CD4-positive, alpha-beta T cell treated with Interleukin-21 for 1 hour (primary cell): ENCODE measurements at places on chromosomes 4 and X.

DNA sequence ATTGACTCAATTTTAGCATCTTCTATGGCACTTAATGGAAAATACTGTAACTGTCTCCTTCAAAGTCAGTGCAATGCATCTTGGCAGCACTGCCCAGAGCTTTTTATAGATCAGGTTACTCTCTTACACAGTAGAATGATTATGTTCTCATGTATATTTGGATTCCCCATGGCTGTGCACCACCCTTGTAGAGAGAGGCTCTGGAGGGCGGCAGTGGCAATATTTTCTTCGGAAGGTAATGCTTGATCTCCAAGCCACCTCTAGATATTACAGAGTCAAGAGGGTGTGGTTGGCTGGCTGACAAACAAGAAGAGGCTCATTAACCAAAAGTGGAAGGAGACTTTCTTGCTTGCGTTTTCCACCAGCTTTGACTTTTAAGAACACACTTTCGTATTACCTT lies 72.8 kb upstream of the ARSJ start:
- DNase-seq = no peak

DNA sequence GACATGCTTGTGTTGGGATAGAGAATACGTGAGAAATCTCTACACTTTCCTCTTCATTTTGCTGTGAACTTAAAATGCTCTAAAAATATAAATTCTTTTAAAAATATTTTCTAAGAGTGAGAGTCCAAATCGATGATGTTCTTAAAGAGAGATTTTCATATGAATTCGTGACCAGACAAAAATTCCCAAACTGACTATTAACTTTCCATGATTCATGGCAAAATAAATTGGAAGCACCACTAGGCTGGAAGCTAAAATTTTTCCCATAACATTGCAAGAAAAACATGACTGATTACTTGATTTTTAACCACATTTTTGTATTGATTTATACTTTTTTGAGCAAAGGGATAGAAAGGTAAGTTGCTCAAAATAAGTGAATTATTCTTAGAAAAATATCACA lies 201.1 kb downstream of the ANTXR2 start:
- DNase-seq = no peak

- peak; percentile 7 for DNase-seq
These were observed 26.0 kb downstream of the TBC1D19 start for GRCh38 chr4:26609868-26610267.

GRCh38 chr4:38889143-38889542 lies 21.5 kb downstream of the FAM114A1 start:
- DNase-seq = no peak

DNA sequence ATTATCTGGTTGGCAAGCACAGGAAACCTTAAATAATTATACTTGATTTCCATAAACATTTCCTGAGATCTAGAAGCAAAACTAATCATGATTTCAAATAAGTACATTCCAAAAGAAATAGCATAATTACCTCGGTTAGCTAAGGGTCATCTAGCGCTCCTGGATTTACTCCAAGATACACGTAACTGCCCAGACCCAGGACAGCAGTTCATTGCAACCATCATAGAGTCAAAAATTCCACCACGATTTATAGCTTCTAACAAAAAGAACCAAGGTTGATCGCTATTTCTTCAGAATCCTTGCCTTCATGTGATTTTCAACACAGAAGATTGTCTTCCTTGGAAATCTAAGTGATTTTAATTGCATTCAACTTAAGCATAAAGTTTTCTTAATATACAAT lies 1235.5 kb upstream of the TENM3 start:
- no peak for DNase-seq

DNA sequence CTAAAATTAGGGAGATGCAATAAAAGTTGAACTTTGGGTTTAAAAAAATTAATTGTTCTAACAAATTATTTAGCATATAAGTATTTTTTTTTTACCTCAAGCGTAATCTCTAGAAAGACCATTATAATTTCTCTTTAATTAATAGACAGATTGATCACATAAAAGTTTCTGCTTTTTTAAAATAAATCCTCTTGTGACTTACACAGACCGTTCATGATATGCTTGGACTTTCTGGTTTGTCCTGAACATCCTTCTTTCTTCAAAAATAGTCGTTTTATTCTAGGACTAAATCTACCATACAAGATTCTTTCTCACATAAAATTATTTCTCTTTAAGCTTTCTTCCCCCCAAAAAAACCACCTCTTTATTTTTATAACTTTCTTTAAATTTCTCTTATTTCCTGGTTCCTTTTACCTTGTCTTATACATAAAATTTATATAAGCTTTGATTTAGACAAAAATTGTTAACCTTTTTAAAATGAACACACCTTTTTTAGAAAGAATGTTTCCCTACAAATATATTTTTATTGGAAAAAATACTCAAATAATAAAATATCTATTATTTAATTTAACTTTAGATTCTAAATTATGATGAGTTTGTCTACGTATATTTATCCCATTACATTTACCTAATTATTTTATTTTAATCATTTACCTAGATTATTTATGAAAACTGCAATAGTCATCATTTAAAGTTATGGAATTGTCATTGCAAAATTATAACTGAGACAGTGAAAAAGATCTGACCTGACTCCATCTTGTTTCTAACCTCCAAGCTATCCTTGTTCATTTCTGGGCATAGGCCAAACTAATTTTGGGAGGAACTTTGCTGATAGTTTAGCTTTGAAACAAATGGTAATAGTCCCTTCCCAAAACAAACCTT lies 37.6 kb downstream of the PGRMC2 start:
- DNase-seq = no peak

DNA sequence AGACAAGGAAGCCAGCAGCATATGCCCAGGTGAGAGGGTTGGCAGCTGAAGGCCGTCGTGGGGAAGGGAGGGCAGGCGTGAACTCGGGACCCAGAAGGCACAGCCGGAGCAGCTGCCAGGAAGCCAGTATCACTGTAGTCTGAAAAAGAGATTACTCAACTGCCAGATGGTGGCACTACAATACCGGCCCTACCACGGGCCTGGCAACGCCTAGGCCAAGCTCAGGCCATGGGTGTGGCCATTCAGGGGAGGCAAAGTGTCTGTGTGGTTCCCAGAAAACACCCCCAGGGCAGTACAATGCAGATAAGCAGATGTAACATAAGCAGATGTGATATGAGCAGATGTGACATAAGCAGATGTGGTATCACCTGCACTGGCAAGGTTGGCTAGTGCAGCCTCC lies 236.0 kb downstream of the AFAP1 start:
- DNase-seq = no peak

DNA sequence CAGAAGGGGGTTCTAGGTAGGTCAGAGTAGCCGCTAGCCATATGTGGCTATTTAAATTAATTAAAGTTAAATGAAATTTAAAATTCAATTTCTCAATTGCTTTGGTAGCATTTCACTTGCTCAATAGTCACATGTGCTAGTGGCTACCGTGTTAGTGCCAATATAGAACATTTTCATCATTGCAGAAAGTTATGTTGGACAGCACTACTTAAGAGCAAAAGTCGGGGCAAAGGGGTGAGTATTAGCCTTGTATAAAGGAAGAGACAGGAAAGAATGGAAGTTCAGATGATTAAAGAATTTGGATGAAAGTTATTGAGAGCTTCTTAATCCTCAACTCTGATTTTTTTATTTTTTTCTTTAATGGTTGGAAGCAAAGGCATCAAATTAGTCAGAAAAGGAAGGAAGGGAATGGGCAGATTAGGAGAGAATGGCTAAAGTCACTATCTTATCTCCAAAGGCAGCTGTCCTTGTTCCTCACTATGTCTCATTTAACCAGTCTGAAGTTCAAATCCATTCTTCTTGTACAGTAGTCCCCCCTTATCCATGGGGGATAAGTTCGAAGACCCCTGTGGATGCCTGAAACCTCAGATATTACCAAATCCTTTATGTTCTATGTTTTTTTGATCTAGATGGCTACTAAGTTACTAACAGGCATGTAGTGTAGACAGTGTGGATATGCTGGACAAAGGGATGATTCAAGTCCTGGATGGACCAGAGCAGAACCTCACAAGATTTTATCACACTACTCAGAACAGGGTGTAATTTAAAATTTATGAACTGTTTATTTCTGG lies 22.9 kb downstream of the OCIAD1 start:
- DNase-seq = no peak

GRCh38 chr4:95560774-95561173 lies 12.0 kb upstream of the UNC5C start:
- DNase-seq = no peak
